SK-N-SH treated with all-trans-retinoic acid at 6 μM for 48 hours (cell line): ENCODE measurements at places on chromosomes 16 and 17.

DNA sequence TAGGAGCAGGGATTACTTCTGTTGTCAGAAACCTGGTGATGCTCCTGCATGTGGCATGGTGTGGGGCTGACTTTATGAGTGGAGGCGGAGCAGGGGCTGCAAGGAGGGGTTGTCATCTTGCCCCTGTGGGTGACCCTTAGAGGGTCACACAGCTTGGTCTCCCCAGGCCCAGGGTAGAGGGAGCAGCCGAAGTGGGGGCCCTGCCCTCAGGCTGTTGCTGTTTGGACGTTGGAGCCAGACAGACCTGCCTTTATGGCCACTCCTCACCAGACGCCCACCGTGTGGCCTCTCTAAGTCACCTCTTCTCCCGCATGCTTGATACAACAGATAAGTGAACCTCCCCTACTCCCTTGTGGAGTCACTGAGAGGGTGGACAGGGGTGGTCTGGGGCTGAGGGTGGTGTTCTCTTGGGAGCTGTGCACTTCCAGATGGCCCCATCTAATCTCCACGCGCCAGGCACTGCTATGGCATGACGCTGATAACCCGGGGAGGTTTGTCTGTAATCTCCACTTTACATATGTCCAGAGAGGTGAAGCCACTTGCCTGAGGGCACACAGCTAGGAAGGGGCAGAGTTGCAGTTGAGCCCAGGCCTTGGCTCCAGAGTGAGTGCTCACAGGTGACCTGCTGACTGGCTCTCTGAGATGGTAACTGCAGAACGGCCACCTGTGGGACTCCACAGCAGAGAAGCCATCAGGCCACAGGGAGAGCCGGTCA, 10.0 kb downstream of the MAP2K3 start:
- no peak for ATAC-seq

- no peak for ATAC-seq
Measured at GRCh38 chr17:61335105-61335844, 64.4 kb upstream of the TBX2 start.

DNA sequence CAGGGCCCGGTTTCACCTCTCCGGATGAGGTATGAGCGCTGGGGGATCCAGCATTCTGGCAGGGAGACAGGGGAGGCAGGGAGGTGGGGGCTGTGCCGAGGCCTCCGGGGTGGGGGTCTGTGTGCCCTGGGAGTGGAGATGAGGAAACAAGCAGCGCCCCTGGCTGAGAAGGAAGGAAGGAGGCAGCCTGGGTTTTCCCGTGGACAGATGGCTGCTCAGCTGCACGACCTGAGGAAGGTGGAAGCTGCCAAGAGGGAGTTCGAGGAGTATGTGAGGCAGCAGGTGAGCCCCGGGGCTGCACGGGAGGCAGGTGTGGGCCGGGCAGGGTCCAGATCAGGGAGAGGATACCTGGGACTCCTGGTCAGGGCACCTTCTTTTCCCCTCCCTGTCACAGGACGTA, 4.3 kb downstream of the RNF112 start:
- no peak for ATAC-seq

GRCh38 chr17:54785643-54786268, 114.9 kb upstream of the TOM1L1 start:
- ATAC-seq: peak; percentile 39; the same call in 1 of the 3 replicates

- ATAC-seq: no peak
Measured at GRCh38 chr16:72142476-72142875, 29.5 kb downstream of the PMFBP1 start.
